ENCODE measurements at places on chromosomes 5 and 9. TPM values are rescaled to one million over a fixed set of nuclear protein-coding genes. Genes with fewer than 3 reads are reported as not detected.

DNA sequence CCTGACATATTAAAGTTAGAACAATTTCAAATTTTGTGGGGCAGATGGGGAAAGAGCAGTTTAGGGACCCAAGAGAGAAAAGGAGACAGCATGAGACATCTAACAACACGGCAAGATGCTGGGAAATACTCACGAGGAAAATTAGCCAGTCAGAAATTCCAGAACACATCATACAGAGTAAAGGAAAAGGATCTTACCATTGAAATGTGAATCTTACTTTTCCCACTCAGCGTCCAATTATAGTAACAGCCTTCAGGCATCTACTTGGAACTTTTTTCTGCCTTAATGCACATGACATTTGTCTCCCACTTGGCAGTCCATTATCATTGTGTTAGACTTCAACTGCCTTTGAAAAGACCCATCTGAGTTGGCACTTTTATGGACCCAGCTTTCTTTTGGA, 189.7 kb upstream of the SLC27A6 start:
- no peak for DNase-seq

- no peak for DNase-seq
Measured at GRCh38 chr5:131281133-131281867, 17.4 kb downstream of the CDC42SE2 start.

Gene OMD
- not detected for total RNA-seq

Gene OR1K1
- total RNA-seq, result not detected

Gene ACTBL2
- 2.2 TPM for total RNA-seq

Gene TAF1L
- not detected for total RNA-seq

DNA sequence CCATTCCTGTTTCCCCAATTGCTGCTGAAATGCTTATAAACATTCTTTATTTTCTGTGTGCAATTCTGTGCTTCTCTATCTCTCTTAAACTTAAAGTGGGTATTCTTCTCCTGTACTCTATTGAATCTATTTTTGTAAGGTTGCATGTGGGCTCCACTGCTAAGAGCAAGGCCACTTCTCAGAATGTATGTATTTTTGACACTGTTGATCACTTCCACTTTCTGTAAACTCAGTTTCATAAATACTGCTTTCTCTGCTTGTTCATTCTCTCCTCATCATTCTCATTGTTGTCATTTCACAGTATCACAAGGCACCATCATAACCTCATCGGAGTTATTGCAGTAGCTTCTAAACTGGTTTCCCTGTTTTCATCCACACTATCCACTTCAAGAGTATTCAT, 483.0 kb upstream of the CDH18 start:
- no peak for DNase-seq

DNA sequence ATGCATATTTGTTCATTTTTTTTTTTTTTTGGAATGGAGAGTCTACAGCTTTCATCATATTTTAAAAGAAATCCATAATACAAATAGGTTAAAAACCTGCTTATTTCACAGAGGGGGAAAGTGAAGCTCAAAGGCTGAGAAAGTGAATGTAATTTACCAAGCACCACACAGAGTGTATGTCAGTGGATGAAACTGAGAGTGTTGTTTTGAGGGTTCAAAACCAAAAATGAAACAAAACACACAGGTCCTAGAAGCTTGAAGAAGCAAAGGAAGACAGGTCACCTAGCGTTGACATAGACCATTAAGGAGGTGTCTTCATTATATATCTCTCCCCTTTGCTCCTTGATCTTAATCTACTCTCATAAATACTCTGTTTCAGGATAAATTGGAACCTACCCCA, 7.5 kb downstream of the NMUR2 start:
- DNase-seq, result no peak

GRCh38 chr5:178398901-178399700, 166.5 kb upstream of the PHYKPL start:
- DNase-seq, result no peak

- DNase-seq, result no peak
Measured at GRCh38 chr5:10500669-10501068, 59.0 kb downstream of the ROPN1L start.

Gene HCN1
- not detected for total RNA-seq

DNA sequence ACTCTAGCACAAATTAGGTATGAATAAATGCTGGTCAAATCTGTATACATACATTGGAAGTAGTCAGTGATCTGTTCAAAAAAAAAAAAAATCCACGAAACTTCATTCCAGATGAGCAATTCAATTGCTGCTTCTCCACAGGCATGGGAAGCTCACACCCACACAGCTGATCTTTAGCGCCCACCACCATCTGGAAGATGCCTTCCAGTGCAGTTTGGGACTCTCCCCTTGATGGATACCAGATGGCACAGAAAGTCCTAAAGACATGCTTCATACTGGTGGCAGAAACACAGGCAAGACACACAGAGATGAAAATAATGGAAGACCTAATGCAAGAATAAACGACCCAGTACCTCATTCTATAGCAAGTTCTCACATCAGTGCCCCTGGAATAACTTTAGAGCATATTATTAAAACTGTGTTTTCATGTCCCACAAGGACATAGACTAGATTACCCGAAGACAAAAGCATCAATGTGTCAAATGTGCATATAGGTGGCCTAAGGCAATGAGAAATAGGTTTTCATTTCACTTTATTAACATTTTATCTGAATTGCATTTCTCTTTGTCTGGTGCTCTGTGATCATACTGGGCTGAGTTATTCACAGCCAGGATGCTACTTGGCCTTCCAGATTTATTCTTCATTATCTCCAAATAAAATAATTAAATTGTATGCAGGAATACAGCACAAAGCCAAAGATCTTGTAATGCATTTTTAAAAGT, 135.4 kb upstream of the TAS2R1 start:
- no peak for DNase-seq

DNA sequence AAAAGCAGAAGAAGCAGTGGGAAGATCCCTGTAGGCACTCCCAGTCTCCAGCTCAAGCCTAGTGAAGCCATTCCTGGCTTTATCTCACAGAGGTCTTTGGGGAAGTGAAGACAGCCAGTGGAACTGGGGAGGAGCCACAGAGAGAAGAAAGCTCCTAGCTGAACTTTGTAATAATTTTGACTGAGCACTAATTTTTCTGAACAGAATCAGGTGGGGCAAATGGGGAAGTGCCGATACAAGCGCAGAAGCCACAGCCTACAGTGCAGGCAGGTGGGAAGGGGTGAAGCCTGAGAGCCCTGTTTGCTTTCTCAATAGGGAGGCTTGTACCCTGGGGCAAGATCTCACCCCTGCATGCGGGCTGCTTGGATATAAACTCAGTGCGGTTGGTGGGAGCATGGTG, 48.4 kb upstream of the SNAPC3 start:
- no peak for DNase-seq

All from epithelial cell of proximal tubule (primary cell).